ENCODE measurements at places on chromosomes 1 and 21.

DNA sequence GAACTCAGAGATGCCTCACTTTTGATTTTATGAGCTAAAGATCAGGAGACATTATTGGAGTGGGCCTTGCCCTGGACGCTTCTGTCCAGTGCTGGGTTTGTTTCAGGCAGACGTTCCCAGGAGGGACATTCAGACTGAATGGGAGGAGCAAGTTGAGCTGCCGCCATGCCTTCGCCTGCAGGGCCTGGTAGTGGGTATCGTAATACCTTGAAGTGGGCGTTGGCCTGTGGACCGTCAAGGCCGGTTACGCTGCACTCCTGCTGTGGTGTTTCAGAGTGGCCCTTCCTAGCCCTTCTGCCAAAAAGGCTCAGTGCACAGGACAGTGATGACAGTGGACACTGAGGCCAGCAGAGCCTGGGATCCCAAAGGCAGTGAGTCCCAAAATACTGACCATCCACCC lies 1.6 kb downstream of the FAM3B start:
- no peaks in the 10 kb centered on the region for H3K36me3 ChIP-seq
- DNase-seq: no peak
- H3K27ac ChIP-seq: no peak overlapping the region
- peaks cover 1% of the 10 kb centered on the region for H3K4me1 ChIP-seq
- H3K4me3 ChIP-seq: no peak overlapping the region

GRCh38 chr1:210233495-210234328 lies 1.1 kb downstream of the SERTAD4 start:
- H3K4me1 ChIP-seq: peaks cover 3% of the 10 kb centered on the region
- H3K36me3 ChIP-seq: no peaks in the 10 kb centered on the region
- peak overlapping the region; percentile 70 for H3K4me3 ChIP-seq
- peak overlapping the region; percentile 83 for H3K27ac ChIP-seq
- DNase-seq: peak; percentile 75

DNA sequence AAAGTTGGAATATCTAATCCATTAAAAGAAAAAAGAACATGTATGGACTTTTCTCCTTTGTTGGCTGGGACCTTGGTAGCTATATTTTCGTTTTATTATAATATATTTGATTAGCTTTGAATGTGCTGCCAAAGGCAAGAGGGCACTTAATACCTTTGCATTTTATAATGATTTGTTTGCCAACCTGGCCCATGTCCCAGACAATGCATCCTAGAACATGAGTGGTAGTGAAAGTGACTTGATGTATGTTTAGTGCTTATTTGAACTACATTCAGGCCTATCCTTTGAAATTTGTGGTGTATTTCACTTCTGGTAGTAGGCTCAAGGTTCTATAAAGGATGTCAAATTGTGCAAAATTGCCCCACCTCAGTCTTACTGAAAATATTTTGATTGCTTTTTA lies 25.9 kb downstream of the CACHD1 start:
- no peak for DNase-seq
- H3K27ac ChIP-seq: no peak overlapping the region
- H3K36me3 ChIP-seq: no peaks in the 10 kb centered on the region
- no peak overlapping the region for H3K4me3 ChIP-seq
- H3K4me1 ChIP-seq: peaks cover 22% of the 10 kb centered on the region
- no peaks in the 10 kb centered on the region for H3K27me3 ChIP-seq

DNA sequence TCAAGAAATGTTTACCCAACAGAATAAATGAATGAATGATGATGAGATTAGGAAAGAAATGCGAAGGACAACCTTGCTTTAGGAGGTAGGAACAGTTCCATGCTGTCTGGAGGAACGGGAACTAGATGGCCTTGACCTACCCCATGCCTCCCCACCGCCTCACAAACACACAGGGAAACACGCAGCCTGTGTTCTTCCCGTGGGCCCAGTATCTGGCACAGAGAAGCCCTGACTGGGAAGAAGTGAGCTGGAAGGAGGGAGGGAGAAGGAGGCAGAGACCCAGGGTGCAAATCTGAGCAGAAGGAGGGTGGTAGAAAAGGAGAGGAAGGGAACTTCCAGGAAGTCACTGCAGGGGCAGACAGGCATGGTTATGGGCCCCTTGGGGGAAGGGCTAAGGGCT lies 3.5 kb upstream of the ADORA1 start:
- no peaks in the 10 kb centered on the region for H3K36me3 ChIP-seq
- no peak overlapping the region for H3K27ac ChIP-seq
- H3K27me3 ChIP-seq: no peaks in the 10 kb centered on the region
- no peak for DNase-seq
- no peak overlapping the region for H3K4me3 ChIP-seq

- DNase-seq: no peak
- no peak overlapping the region for H3K4me3 ChIP-seq
- H3K27me3 ChIP-seq: no peaks in the 10 kb centered on the region
- H3K27ac ChIP-seq: no peak overlapping the region
Measured at GRCh38 chr1:47630346-47630745, 192.5 kb downstream of the FOXD2 start.

DNA sequence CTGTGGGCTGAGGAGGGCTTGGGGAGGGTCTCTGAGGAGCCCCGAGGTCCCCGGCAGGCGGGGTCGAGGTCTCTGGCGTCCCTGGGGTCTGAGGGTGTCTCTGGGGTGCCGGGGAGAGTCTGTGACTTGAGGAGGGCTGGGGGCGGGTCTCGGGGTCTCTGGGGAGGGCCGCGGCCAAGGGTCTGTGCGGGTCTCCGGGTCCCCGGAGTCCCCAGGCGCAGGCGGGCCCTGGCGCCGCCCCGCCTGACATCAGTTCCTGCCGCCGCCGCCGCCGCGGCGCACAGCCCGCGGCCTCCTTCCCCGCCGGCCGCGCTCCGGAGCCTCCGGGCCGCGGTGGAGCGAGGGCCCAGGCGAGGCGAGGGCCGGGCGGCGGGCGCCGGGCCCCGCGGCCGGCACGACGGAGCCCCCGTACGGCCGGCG lies at the start of gene PLEKHM2:
Gene PLEKHM2 (plus strand): TSS at position 279 of the 420 bp plus-strand sequence. CDS start 239 bp downstream, outside the sequence.
- peak within 1 kb of the TSS; percentile 77 for H3K4me3 ChIP-seq
- H3K27ac ChIP-seq: peak within 1 kb of the TSS; percentile 88
- H3K4me1 ChIP-seq: no peaks in the 10 kb centered on the region
- no peaks in the 10 kb centered on the region for H3K36me3 ChIP-seq

DNA sequence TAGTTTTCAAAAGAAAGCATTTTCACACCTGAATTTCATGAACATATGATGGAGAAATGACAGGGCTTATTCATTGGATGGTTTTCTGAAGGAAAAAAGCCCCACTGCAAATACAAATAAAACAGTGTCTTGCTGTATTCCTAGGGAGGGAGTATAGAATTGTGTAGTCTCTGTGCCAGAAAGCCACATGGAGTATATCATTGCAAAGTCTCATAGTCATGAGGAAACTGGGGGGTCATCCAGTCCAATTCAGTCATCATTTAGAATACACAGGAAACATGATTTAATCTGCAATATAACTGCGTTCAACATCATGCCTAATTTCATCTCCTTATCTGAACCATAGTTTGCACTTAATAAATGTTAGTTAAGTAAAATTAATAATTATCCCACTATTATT lies 222.3 kb downstream of the NTNG1 start:
- no peaks in the 10 kb centered on the region for H3K36me3 ChIP-seq
- H3K27me3 ChIP-seq: no peaks in the 10 kb centered on the region
- peaks cover 5% of the 10 kb centered on the region for H3K4me1 ChIP-seq
- DNase-seq: no peak
- H3K4me3 ChIP-seq: no peak overlapping the region
- H3K27ac ChIP-seq: no peak overlapping the region

DNA sequence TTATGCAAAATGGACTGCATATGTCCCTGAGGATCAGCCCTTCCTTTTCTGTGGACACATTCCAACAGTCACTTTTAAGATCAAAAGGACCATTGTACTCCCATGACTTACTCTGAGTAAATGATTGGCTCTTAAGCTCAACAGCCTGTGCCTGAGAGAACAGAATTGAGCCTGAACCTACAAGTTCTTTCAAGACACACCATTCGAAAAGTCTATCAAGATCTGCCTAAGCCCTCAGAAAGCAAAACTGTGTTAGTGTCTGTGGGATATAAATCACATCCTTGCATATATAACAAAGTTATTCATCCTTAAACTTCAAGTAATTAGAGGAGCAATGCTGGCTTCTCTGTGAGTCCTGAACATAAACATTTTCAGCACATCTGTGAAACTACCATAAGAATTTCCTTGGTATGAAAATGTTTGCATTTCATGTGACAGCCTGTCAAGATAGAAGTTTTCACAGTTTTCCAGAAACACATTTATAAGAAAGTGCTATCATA lies 41.6 kb downstream of the PCNX2 start:
- DNase-seq: no peak
- no peak overlapping the region for H3K27ac ChIP-seq
- no peaks in the 10 kb centered on the region for H3K27me3 ChIP-seq
- no peak overlapping the region for H3K4me3 ChIP-seq

GRCh38 chr1:164637461-164638375 lies 78.7 kb downstream of the PBX1 start:
- peaks cover 30% of the 10 kb centered on the region for H3K4me1 ChIP-seq
- H3K36me3 ChIP-seq: no peaks in the 10 kb centered on the region
- no peaks in the 10 kb centered on the region for H3K27me3 ChIP-seq

- H3K27ac ChIP-seq: no peak overlapping the region
- no peaks in the 10 kb centered on the region for H3K36me3 ChIP-seq
- H3K4me1 ChIP-seq: no peaks in the 10 kb centered on the region
- no peaks in the 10 kb centered on the region for H3K27me3 ChIP-seq
- DNase-seq: no peak
Measured at GRCh38 chr1:85867189-85867588, 159.0 kb upstream of the ZNHIT6 start.

DNA sequence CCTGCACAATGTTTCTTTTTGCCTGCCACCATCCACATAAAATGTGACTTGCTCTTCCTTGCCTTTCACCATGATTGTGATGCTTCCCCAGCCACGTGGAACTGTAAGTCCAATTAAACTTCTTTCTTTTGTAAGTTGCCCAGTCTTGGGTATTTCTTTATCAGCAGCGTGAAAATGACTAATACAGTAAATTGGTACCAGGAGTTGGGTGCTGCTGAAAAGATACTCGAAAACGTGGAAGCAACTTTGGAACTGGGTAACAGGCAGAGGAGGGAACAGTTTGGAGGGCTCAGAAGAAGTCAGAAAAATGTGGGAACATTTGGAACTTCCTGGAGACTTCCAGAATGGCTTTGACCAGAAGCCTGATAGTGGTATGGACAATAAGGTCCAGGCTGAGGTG lies 425.3 kb downstream of the GPATCH2 start:
- no peaks in the 10 kb centered on the region for H3K27me3 ChIP-seq
- DNase-seq: no peak
- H3K36me3 ChIP-seq: no peaks in the 10 kb centered on the region
- no peaks in the 10 kb centered on the region for H3K4me1 ChIP-seq
- H3K4me3 ChIP-seq: no peak overlapping the region
- H3K27ac ChIP-seq: no peak overlapping the region

DNA sequence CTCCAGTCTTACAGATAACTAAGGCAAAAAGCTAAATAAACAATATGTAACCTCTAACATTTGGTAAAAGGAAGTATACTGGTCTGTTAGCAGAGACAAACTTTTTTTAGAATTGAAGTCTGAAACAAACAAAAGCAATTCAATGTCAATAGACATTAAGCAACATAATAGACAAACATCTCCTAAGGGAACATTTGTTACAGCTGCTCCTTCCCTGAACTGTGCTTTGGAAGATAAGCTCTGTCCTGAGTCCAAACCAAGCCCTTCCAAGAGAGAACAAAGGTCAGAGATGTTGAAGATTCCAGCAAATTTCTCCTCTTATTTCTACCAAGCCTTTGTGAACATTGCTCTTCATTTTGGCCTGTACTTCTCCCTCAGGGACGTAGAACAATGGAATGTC lies 25.3 kb downstream of the FMO2 start:
- DNase-seq: no peak
- H3K27ac ChIP-seq: no peak overlapping the region
- no peak overlapping the region for H3K4me3 ChIP-seq
- no peaks in the 10 kb centered on the region for H3K36me3 ChIP-seq

DNA sequence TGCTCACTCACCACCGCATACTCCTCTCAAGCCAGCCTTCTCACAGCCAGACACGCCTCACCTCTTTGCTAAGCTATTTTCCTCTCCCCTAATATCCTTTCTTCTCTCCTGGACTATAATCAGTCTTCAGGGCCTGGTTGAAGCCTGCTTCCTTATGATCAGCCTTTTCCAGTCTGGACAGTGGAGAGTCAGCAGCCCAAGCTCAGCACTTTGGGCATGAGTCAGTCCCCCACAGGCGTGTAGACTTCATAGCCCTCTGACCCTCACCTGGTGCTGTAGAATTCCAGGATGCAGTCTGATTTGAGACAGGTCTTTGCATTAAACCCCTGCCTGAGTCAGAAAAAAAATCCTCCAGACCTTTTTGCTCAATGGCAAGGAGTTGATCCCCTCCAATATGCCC lies 2.5 kb downstream of the HPCAL4 start:
- DNase-seq: no peak
- no peak overlapping the region for H3K4me3 ChIP-seq
- no peaks in the 10 kb centered on the region for H3K4me1 ChIP-seq
- no peaks in the 10 kb centered on the region for H3K36me3 ChIP-seq
- H3K27me3 ChIP-seq: peaks cover 65% of the 10 kb centered on the region

DNA sequence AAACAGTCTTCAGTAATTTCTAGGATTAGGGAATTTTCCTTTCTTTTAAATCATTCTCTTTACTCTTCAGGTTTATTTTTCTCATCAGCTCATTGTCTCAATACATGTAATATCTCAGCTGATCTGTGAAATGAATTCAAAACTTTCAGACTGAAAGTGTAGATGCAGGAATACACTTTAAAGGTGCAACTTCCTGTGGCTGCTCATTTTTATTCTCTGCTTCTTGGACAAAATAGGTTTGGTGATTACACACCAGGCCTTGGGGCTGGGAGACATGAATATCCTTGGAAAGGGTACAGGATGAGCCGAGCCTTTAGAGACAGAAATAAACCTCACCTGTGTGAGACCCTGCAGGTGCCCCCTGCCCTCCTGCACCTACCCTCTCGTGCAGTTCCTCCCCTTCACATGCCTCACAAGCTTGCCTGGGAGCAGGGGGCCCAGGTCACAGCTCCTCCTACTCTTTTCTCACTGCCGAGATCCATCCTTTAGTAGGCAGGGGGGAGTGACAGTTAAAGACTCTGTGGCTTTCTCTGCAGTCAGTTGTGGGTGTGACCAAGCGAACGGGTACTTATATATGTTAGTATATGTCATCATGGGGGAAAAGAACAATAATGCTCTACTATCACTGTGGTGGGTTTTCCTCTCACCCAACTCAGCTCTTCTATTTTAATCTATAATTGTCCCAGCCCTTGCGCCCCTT lies 23.6 kb downstream of the XCL2 start:
- H3K4me3 ChIP-seq: no peak overlapping the region
- H3K27me3 ChIP-seq: no peaks in the 10 kb centered on the region
- H3K36me3 ChIP-seq: no peaks in the 10 kb centered on the region
- peak; percentile 57 for DNase-seq
- H3K4me1 ChIP-seq: peaks cover 4% of the 10 kb centered on the region
- no peak overlapping the region for H3K27ac ChIP-seq

GRCh38 chr1:215888159-215888558 lies 321.1 kb downstream of the KCTD3 start:
- no peak overlapping the region for H3K4me3 ChIP-seq
- H3K27ac ChIP-seq: no peak overlapping the region
- no peaks in the 10 kb centered on the region for H3K27me3 ChIP-seq
- no peaks in the 10 kb centered on the region for H3K36me3 ChIP-seq
- H3K4me1 ChIP-seq: no peaks in the 10 kb centered on the region
